HL-60 (cell line): ENCODE measurements at places on chromosomes 2 and 18.

DNA sequence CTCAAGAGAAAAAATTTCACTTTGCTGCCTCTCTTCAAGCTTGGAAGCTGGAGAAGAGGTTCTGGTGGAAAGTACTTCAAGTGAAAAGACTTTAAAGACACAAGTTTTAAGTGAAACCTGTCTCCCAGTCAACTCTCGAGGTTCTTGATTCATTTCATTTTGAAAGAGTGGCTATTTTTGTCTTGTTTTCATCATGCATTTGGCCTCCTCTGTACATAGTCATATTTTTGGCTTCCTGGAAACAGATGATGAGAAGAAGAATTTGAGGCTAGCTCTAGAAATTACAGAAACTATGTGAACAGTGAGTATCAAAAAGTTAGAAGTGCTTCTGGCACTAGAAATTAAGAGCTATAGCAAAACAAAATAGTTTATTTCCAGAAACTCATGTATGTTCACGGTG is 124.8 kb downstream of the DTNA start:
- no peak for DNase-seq

DNA sequence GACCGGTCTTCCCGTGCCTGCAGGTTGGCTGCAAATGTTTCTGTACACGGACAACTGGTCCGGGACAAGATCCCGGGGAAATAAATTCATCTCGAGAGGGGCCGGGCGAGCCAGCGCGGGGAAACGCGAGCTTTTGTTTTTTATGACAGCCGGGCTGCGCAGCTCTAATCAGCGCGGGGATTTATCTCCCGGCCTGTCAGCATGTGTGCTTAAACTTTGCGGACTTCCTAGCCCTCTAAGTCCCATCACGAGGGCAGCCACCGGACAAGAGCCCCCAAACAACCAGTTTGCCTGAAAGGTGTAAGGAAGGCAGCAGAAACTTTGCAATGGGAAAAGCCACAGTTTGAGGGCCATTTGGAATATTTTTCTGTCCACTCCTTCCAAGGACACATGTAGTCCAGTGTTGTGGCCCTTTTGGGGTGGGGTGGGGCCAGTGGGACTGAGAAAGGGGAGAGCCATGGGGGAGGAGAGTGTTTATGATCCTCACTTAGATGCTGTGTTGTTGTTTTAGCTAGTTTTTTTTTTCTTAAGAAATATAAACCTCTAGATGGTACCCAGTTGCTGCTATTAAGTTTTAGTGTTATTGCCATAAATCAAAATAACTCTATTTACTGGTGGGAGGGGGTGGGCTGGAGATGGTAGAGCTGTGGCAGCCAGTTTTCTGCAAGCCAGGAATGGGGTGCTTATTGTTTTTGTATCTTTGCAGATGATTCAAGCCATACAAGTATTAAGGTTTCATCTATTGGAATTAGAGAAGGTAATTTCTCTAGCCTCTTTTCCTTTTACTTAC is 6.0 kb downstream of the MEIS1 start:
- DNase-seq: no peak

DNA sequence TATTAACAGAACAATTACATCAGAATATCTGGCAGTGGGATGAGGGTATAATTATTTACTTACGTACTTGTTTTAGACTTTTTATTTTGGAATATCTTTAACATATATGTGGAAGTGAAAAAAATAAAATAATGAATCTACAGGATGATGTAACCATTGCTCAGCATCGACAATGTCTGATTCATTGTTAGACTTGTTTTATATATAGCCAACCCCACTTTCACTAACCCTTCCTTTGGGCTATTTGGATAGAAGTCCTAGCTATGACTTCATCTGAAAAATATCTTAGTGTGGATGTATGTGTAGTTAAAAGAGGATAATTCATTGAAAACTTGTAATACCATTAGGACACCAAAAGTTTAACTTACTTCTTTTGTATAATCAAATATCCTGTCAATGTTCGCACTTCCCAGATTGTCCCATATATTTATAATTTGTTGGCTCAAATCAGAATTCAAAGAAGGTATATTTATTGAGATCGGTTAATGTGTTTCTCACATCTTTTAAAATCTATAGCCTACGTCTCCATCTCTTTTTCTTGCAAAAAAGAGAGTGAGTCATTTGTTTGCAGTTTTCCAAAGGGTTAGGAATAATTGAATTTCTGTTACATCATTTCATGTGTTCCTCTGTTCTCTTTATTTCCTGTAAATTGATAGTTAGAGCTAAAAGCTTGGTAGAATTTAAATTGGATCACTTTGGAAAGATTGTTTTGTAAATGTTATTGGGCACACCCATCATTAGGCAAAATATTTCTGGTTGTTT is 506.1 kb upstream of the FAM98A start:
- DNase-seq: no peak

- DNase-seq: no peak
Observed at GRCh38 chr2:178796079-178796677, 11.0 kb downstream of the TTN start.

- no peak for DNase-seq
Observed at GRCh38 chr2:232038251-232038880, 76.9 kb downstream of the DIS3L2 start.

DNA sequence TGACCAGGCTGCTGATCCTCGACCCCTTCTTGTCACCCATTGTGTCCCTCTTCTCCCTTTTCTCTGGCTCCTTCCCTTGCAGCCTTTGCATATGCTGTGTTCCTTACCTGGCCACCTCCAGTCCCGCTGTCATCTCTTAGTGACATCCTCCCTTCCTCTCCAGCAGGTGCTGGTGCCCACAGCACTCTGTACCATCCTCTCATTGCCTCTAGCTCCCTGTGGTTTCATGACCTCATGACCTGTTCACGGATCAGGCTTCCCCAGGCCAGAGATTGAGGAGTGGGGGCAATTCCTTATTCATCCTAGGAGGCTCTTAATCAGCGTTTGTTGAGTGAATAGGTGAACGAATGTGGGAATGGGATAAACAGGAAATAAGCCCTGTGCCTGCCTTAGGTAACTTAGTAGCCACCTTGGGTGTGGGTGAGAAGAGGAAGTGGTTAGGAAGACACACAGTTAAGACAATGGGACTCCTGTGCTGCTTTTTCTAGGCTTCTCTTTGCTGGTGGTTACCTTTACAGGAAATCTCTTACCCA is 35.5 kb downstream of the ITGA6 start:
- peak; percentile 81 for DNase-seq

DNA sequence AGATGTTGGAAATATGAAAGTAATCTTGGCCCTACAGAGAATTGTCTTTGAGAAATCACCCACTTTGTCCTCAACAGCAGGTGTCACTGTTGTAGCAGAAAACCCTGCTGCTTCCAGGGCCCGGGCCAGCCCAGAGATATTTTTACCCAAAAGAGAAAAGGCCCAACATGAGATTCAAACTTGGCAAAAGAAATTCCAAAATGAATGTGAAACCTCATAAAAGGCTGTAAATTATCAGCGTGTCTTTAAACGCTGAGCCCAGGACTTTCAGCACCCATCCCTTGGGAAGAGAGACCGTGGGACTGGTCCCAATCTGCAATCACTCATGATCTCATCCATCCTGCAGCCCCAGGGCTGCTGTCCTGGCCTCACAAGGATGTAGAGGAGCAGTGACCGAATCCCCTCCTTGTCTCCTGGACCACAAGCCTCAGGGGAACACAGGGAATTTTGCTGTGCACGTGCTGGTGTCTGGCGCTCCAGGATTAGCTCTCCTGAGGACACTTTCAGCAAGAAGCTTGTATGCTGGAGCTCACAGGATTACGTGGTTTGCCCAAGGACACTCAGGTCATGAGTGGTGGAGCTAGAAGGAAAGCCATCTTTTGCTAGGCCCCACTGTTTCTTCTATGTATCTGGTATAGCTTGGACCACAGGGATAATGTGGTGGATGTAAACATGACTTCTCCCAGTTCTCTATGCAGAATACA is 202.1 kb downstream of the RNF144A start:
- no peak for DNase-seq

GRCh38 chr18:23406271-23406787 is 46.8 kb upstream of the RIOK3 start:
- no peak for DNase-seq

DNA sequence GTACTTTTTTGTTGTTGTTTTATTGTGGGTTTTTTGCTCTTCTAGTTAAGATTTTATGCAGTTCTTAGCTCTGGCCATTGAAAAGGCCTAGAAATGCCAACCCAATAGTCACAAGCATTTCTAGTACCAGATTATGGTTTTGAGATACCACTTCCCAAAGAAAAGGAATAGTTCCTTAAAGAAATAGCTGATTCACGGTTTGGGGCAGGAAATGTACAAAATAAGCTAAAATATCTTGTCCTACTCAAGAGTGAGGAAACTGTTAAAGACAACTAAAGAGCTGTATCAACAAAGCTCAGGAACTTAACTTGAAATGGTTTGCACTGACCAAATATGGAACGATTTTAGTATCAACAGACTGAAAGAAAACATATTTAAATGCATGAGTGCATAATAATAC is 35.4 kb downstream of the PGAP1 start:
- no peak for DNase-seq

DNA sequence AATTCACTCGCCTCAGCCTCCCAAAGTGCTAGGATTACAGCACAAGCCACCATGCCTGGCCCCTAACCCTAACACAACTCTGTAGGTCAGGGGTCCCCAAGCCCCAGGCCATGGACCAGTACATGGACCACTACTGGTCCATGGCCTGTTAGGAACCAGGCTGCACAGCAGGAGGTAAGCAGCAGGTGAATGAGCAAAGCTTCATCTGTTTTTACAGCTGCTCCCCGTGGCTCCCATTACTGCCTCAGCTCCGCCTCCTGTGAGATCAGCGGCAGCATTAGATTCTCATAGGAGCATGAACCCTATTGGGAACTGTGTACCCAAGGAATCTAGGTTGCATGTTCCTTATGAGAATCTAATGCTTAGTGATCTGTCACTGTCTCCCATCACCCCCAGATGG is 201.7 kb downstream of the NRP2 start:
- DNase-seq: no peak

DNA sequence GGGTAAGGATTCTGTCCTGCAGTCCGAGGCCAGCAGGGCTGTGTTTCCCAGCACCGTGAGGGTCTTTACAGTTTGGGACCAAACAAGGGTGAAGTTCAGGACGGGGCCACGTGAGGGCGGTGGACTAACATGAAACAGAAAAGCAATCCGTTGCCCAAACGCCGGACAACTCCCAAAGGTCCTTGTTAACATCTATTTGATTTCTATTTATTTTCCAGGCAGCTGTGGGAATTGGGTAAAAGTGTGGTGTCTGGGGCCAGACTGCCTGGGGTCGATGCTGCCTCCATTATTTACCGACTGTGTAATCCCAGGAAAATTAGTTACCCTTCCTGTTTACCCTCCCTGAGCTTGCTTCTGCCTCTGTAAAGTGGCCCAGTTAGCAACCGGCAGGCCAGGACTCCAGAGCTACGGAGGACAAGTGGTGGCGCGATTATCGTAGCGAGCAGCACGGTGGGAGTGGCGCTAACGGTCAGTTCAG is 66.3 kb upstream of the TCF7L1 start:
- peak; percentile 54 for DNase-seq

DNA sequence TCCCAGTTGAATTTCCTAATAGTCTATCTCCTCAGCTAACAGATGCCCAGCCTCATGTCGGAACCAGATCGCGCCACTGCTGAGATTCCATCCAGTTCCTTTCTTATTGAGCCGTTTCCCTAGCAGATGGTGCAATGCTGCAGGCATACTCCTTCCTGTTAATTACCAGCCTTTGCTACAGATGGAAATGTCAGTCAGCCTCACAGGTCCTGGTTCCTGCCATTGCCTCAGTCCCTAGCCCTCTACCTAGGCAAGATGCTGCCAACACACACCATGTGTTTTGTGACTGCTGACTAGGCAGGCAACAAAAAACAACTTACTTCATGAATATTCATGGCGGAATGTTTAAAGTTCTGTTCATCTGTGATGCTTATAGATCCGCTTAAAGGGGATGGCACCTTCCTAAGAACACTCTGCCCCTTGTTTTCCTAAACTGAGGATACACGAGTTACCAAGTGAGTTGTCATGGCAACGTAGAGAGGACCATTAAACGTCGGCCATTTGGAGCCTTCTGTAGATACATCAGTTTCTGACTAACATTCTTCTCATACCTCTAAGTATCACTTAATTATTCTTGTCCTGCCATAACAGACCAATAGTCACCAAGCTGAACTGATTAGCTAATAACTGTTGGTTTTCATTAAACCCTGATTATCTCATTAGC is 749.5 kb downstream of the RNF144A start:
- DNase-seq: no peak

DNA sequence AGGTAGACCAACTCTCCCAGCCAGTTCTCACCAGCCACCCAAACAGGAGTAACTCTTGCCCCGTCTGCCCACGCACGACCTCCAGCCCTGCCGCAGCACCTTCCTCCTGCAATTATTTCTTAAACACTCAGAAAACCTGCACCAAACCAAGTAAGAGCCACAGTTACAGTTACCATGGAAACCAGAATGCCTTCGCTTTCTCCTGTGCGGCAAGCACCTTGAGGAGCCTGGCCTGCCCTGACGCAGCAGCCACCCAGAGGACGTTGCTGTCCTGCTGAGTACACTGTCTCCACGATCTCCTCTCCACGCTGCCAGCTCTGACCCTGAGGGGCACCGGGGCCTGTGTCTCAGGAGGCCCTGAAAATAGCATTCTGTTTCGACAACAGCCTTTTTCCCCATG is 94.3 kb upstream of the SMIM21 start:
- DNase-seq: no peak

GRCh38 chr2:198749364-198749763 is 708.4 kb downstream of the SATB2 start:
- no peak for DNase-seq

GRCh38 chr2:105287692-105288091 is 41.8 kb downstream of the TGFBRAP1 start:
- DNase-seq: no peak

DNA sequence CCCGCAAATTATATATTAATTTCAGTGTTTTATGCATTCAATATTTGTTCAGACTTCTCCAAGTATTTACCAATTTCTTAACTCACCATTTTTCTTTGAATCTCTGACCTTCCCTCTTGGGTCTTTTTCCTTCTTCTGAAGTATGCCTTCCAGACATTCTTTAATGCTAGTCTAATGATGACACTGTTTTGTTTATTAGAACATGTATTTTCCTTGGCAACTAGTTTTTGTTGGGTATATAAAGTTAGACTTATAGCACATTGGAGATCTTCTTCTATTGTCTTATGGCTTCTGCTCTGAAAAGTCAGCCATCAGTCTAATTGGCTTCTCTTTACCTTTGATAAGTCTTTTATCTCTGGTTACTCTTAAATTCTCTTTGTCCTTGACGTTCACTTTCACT is 423.2 kb upstream of the NRP2 start:
- DNase-seq: no peak

DNA sequence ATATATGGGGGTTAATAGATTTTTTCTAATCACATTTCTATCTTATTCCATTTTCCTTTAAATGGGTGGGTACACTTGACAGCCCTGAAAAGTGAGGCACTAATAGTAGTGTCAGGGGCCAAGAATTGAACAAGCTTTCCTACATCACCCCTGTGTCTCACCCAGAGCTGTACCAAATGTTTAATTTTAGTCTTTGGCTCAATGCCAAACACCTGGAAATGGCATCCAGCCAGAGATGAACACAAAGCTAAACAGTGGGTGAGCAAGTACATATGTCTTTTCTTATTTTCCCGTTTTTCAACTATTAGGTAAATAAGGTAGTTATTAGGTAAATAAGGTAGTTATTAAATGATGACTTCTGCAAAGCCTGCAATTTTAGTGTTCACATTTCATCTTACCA is 276.3 kb upstream of the ERBB4 start:
- no peak for DNase-seq
